ENCODE measurements at places on chromosomes 6 and 20.
A peak's percentile ranks its signal among the peaks of the same experiment; 100 is the strongest.

- no peak for DNase-seq
Measured at GRCh38 chr20:46683668-46683938, 5.6 kb downstream of the TP53RK start.

- no peak for DNase-seq
Measured at GRCh38 chr20:56806952-56807517, 177.9 kb downstream of the TFAP2C start.

DNA sequence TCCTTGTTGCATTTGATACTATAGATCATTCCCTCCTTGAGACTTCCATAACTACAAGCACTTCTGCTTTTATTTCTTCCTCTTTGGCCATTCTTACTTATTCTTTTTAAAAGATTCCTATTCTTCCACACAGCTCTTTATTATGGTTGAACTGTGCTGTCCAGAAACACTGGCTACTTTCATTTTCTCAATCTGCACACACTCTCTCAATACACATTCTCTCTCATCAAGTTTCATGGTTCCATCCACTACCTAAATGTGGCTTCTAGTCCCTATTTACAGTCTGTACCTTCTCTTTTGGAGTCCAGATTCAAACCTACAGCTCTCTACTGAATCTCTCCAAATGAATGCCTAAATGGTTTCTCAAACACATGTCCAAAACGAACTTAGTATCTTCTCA lies 214.3 kb upstream of the RSPO3 start:
- no peak for DNase-seq

GRCh38 chr20:61938839-61939690 lies 126.6 kb downstream of the TAF4 start:
- DNase-seq, result no peak

GRCh38 chr20:24862606-24863005 lies 86.5 kb upstream of the CST7 start:
- DNase-seq, result no peak

- DNase-seq, result peak; percentile 79
Measured at GRCh38 chr6:31888276-31889258, 8.9 kb downstream of the EHMT2 start.

GRCh38 chr6:144935181-144935580 lies 650.0 kb downstream of the UTRN start:
- DNase-seq, result no peak

GRCh38 chr6:57019434-57019833 lies 27.1 kb upstream of the KIAA1586 start:
- DNase-seq, result no peak

Data from activated CD4-positive, alpha-beta T cell treated with anti-CD3 and anti-CD28 coated beads for 36 hours (primary cell).